ENCODE measurements at places on chromosomes 3 and 15.

GRCh38 chr3:34382859-34383258 lies 584.4 kb downstream of the PDCD6IP start:
- no peak for DNase-seq

DNA sequence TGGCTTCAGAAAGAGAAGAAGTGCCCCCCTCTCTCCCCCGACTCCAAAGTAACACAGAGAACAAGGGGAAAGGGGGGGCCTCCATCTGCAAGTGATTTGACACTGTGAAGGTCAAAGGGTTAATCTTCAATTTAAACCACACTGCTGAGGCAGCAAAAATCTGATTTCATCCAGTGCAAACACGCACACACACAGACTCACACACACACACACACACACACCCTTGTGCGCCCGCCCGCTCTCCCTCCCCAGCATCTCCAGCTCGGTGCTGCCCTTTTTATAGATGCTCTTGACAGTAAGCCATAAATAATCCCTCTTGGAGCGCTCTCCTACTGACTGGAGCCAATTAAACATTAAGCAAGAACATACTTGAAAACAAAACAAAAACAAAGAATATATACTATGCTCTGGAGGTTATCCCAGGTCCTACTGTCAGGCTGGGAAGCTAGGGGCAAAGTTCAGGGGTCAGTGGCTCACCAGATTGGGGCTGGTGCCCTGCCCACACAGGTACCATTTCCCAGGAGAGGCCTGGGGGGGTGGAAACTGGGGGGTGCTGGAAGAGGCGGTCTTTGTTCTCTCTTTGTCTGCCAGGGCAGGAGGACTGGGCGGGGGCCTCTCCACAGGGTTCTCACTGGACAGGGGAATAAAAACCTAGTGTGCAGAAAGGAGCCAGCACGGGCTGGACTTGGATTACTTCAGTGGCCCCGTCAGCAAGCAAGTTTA lies 16.3 kb downstream of the BMF start:
- DNase-seq = no peak

DNA sequence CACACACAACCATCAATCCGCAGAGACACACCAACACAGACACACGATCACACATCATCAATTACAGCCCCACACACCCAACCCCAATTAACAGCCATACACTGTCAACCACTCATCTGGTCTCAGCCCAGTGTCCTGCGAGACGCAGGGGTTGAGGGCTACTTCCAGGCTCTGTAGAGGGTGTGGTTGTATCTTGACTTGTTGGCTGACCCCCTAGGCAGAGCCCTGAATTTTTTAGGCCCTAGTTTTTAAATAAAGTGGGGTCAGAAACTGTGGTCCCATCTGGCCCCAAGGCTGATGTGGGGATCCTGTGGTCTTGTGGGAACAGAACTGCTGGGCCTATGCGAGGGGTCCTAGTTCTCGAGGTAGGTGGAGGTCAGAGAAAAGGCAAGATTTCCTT lies 9.2 kb downstream of the VILL start:
- no peak for DNase-seq

- no peak for DNase-seq
Measured at GRCh38 chr3:41975416-41976103, 13.7 kb upstream of the ULK4 start.

DNA sequence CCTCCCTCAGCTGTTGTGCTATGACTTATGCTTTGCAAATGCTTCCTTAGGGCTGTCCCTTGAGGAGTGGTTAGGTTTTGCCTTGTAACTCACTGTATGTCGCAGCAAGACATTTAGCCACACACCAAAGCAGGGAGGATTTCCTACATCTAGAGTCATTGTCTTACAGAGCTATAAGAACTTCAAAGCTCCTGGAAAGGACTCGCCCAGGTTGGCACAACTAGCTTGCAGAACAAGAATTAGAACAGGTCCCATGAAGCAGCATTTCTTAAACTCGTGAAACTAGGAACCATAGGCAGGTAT lies 19.4 kb upstream of the ACAP2 start:
- no peak for DNase-seq

Measured in ELR (cell line).